ENCODE measurements at places on chromosomes 3 and 15. TPM values are rescaled to one million over a fixed set of nuclear protein-coding genes. Genes with fewer than 3 reads are reported as not detected.

GRCh38 chr15:90911906-90912769, 9.0 kb downstream of the MAN2A2 start:
- H3K36me3 ChIP-seq: no peaks in the 10 kb centered on the region
- H3K4me3 ChIP-seq: no peak overlapping the region
- H3K27me3 ChIP-seq: no peaks in the 10 kb centered on the region
- H3K27ac ChIP-seq: no peak overlapping the region
- peaks cover 31% of the 10 kb centered on the region for H3K4me1 ChIP-seq
- no peak for DNase-seq

GRCh38 chr3:17639765-17640164, 102.7 kb downstream of the TBC1D5 start:
- DNase-seq: no peak
- no peak overlapping the region for H3K4me3 ChIP-seq
- no peak overlapping the region for H3K27ac ChIP-seq

- H3K4me1 ChIP-seq: no peaks in the 10 kb centered on the region
- no peak overlapping the region for H3K27ac ChIP-seq
Measured at GRCh38 chr15:42073418-42073817, 20.9 kb downstream of the PLA2G4D start.

- H3K4me3 ChIP-seq: no peak overlapping the region
- no peak for DNase-seq
- H3K27ac ChIP-seq: no peak overlapping the region
- H3K4me1 ChIP-seq: no peaks in the 10 kb centered on the region
- no peaks in the 10 kb centered on the region for H3K27me3 ChIP-seq
Measured at GRCh38 chr3:168714609-168715240, 619.0 kb upstream of the GOLIM4 start.

DNA sequence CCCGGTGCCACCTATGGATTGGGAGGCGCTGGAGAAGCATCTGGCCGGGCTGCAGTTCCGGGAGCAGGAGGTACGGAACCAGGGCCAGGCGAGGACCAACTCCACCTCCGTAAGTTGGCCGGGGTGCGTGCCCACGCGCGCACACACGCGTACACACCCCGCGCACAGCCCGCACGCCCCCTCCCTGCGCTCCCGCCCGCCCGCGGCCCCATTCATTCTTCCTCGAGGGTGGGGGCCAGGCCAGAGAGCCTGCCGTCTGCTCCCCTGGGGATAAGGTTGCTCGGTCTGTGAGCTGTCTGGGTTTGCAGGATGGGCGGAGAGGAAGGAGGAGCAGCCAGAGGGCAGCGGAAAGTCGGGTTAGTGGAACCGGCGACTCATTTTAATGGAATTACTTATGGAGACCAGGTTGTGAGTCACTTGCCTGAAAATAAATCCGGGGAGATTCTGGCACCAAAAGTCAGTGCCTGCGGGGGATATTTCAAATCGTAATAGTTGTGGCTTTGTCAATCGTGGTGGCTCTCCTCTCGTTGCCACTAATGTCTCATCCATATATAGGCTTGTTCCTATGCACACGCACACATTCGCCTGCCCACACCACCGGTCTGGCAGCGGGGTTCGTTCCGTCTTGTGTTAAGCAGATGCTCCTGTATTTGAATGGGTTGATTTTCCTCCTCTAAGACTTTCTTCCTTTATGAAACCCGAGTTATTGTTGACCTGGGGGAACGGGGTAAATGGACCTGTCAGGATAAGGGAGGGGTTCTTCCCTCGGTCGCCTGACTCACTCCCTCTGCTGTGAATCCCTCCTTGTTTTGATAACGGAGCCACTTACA, 223.4 kb upstream of the IL12A start:
- H3K4me1 ChIP-seq: peaks cover 21% of the 10 kb centered on the region
- no peaks in the 10 kb centered on the region for H3K36me3 ChIP-seq
- H3K4me3 ChIP-seq: peak overlapping the region; percentile 61
- peak overlapping the region; percentile 82 for H3K27ac ChIP-seq

- no peak for DNase-seq
- H3K4me3 ChIP-seq: no peak overlapping the region
- H3K27ac ChIP-seq: no peak overlapping the region
Measured at GRCh38 chr15:70509282-70509662, 254.1 kb downstream of the UACA start.

Gene HRH1
- total RNA-seq: 0.04 TPM

Gene GOLGA8T
- not detected for total RNA-seq

Gene PAK6
- not detected for total RNA-seq

Gene CPB1
- total RNA-seq: not detected

Gene TMIE
- 0.08 TPM for total RNA-seq

Gene SETD2
- total RNA-seq: 35.3 TPM

Gene MST1R
- total RNA-seq: not detected
